HT-29 (cell line): ENCODE measurements at places on chromosomes 3 and 15. TPM values are rescaled to one million over a fixed set of nuclear protein-coding genes. Genes with fewer than 3 reads are reported as not detected.

SERPINI2 gene
- total RNA-seq, result not detected in 2 replicates

TMA7 gene
- 173 and 180 TPM in 2 replicates for total RNA-seq

DNA sequence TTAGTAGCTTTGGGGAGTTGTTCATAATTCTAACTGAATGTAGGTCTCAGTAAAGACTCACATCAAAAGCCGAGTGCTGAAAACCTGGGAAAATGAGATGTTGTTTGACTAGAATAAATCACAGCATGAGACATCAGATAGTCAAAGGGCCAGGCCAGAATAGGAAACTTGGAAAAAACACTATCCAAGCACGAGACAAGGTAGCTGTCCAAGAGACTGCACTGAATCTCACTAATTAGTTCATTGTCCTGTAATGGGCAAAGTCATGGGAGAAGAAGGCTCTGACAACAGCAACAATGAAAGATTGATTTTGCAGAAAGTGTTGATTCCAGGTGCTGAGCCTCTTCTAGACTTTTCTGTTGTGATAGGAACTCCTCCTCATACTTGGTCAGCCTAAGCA is 314.2 kb downstream of the ROBO1 start:
- DNase-seq, result no peak

MOBP gene
- total RNA-seq, result not detected in 2 replicates

DNA sequence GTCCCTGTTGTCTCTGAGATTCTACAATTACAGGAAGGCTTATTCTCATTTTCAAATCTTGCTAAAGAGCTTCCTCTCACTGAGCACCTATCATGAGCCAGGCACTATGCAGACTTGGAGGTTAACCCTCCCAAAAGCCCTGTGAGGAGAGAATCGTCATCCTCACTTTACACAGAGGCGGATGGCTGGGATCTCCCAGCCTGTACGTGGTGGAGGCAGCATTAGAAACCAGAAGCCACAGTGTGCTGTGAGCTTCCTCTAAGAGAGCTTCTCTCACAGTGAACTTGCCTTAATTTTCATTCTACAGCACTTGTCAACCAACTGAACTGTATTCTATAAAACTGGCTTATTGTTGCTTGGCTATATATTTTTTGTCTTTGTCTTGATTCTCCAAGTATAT is 6.1 kb upstream of the DGKG start:
- no peak for DNase-seq

GRCh38 chr3:12024959-12025570 is 20.9 kb downstream of the SYN2 start:
- DNase-seq, result no peak

GP9 gene
- not detected in 2 replicates for total RNA-seq

CACNA2D3 gene
- total RNA-seq, result not detected in 2 replicates

DNA sequence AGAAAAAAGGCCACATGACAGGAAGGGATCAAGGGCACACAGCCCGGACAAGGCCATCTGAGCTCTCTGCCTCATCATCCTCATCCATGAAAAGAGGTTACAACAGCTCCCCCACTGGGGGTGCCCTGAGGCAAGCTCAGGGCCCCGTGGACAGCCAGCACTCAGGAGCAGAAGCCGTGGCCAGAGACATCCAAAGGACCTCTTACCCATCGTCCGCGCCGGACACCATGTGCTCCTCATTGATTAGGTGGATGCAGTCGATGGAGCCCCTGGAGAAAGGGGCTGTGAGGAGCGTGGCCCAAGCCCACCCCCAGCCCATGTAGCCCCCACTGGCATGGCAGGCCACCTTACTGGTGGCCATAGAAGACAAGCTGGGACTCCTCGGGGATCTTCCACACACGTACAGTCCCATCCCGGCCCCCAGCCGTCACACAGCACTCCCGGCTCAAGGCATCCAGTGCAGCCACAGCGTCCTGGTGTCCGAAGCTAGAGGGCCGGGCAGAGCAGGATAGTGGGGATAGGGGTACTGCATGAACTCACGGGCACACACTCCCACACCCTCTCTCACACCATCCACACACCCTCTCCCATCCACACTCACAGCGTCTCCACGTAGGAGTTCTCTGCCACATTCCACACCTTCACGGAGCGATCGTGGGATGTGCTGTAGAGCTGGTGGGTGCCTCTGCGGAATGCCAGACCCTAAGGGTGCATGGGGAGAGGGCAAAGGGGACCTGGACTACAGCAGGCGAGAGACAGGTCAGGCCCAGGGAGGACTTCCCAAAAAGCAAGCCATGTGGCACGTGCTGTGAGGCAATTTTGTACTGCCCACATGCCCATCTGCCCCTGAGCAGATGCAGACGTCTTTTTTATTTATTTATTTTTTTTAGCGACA is 6.5 kb downstream of the RRP9 start:
- no peak for DNase-seq

- no peak for DNase-seq
These were observed 31.9 kb downstream of the SEC61A1 start for GRCh38 chr3:128083980-128084674.

DNA sequence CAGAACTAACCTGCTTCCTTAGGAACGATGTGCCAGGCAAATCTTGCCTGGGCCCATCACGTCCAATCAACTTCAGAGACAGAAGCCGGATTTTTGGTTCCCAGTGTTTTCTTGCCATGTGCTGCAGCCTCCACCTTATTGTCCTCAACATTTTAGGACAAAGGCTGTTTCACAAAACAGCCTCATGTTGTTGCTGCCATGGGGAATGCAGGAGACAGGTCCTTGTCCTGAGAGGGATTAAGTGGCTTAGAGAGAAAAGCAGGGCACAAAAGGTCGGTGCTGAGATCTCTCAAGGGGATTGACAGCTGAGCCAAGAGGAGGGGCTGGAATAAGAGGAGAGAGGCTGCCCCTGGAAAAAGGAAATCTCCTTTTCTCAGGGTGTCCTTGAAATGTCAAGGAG is 11.3 kb upstream of the NMNAT3 start:
- DNase-seq, result no peak

DNA sequence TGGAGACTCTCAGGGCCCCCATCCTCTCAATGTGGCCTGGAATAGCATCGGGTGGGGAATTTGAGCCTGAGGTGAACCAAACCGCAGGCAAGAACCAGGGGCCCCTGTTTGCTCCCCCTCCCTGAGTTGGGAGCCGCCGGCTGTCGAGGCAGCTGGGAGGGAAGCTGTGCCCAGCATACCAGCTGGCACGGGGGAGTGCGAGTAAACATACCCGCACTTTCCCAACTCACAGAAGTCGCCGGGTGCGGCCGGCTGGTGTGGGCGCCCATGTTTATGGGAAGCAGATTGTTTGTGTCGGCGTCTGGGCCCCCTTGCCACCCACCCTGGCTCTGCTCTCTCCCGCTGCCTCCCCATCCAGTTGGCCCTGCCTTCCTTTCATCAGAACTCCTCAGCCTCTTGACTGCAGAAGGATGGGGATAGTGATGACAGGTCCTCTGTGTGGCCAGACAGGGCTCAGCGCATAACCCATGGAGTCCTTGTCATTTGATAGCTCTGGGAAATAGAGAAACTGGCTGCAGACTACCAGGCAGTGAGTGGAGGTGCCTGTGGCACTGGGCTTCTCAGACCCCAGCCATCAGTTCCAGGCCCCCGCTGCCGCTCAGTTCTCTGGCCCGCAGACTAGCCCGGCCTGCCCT is 60.4 kb downstream of the CACNA2D2 start:
- no peak for DNase-seq

DNA sequence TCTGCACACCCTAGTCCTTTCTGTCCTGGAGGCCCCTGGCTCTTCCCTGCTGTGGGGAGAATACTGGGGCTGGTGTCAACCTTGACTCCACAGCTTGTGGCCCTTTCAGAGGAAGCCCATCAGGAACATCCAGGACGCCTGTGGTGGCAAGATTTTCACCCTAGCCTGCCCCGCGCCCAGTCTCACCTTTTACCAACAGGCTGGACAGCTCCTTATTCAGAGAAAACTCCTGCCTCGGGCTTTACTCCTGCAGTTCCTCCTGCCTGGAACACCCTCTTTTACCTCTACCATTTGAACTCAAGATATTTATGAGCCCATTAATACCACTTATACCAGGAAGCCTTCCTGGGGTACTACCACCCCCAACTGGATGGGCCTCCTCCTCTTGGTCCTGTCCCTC is 2.7 kb upstream of the CACNA2D2 start:
- no peak for DNase-seq

MESP2 gene
- total RNA-seq, result 0.15 TPM in 1 of 2 replicates, not detected in the other

- no peak for DNase-seq
These were observed 74.5 kb downstream of the FOXP1 start for GRCh38 chr3:71509066-71509465.

NDUFB5 gene
- total RNA-seq, result 38.7 and 42.0 TPM in 2 replicates

GRCh38 chr3:29279286-29279685 is 1.6 kb upstream of the RBMS3 start:
- DNase-seq, result no peak

DNA sequence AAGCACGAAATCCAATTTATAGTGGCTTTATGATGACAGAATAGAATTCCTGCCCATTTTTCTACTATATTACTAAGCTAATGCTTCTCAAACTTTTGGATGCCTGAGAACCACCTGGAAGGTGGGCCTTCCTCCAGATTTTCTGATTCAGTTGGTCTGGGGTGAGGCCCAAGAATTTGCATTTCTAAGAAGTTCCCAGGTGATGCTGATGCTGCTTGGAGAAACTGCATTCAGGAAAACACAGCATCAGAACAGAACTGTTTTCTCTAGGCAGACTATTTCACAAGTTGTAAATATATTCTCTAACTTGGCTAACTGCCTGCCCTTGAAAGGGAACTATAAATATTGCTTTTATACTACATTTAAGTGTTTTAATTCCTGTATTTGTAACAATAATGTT is 644.9 kb upstream of the DPPA4 start:
- no peak for DNase-seq

DNA sequence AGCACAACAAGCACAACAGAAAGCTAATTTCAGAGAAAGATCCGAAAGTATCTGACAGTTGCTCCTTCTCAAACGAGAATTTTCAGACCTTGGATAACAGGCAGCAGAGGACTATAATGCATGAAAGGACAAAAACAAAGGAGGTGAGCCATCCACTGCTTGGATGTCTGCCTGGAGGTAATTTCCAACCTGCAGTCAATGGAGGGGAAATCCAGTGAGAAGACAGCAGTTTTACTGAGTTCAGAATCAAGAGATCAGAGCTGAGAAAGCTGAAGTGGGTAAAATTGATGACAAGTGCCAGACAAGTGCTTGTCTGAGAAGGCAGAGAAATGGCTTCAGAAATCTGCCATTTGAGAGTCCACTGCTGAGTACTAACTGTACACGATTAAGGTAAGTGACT is 22.1 kb downstream of the UBE3A start:
- DNase-seq, result no peak

GRCh38 chr15:98870788-98871187 is 136.8 kb downstream of the PGPEP1L start:
- DNase-seq, result no peak

DNA sequence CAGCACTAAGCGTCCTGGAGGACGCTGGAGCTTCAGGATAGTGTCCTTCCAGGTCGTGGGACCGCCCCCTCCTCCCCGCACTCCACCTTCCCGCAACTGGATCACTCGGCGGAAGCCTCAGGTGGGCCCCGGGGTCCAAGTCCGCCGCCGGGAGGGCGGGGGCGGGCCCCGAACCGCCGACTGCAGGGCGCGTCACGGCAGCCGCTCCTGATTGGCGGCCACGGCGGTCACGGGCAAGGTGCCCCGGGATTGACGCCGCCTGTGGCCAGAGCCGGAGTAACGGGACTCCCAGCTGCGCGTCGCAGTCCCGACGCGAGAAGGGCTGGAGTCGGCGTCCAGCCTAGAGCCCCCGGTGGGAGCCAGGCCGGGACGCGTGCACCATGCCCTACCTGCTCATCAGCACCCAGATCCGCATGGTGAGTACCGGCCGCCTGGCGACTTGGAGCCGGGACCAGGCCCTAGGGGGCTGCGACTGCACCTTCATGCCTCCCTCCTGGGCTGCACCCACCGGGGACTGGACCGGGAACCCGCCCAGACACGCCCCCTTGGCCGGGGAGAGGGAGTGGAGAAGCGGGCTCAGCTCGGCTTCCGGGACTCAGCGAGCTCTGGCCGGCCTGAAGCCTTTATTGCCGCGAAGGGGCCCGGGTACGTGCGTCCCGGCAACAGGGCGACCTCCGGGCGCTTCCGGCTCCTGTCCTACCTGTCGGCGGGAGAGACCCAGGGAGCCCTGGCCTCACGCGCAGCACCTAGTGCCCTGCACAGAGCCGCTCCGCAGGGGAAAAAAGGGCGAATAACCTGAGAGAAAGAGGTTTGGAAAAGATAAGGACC is at the start of gene GCHFR:
GCHFR (plus strand) TSS at position 268 of the 828 bp plus-strand sequence; CDS start at position 381, 113 bp downstream.
- DNase-seq, result peak; percentile 93

DNA sequence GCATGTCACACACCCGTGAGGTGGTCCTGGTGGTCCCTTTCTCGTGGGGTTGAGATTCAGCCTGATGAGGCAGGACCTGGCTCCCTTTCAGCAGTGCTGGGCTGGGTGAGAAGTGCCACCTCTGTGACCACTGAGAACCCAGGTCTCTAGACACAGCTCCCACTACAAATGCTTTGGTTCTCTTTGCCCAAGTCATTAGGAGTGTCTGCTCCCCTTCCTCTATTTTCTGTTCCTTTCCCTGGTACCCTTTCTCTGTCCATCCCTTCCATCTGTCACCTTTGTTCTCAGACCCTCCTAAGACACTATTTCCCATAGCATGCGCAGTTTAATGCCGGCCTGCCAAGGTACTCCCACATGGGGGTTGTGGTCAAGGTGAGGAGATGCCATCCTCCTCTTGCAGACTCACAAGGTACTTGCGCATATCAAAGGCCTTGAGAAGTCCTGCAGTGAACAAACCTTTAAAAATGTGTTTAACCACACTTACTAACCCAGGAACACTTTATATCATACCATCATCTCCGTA is 297.7 kb downstream of the LRTM1 start:
- DNase-seq, result no peak

GOLGA8J gene
- not detected in 2 replicates for total RNA-seq

GPR149 gene
- total RNA-seq, result not detected in 2 replicates

ARRDC4 gene
- total RNA-seq, result 3.8 and 5.1 TPM in 2 replicates

DNA sequence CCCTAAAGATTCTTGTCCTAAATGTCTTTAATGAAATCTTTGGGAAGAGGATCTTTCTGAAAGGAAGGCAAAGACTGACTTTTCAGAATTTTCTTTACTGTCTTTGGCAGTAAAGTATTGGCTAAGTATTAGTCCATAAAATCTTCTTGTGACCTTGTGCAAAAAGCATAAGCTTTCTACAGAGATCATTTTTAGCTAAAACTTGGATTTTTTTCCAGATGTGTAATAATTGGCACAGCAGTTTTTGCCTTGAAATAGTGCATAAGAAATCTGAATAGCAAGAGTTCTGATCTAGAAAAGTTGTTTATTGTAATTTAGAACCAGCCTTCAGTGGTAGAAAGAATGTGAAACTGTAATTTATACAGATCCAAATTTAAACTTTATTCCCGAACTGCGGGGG is 122.8 kb upstream of the CGNL1 start:
- no peak for DNase-seq

- no peak for DNase-seq
These were observed 5.2 kb upstream of the SEMA3B start for GRCh38 chr3:50263478-50264382.

GRCh38 chr3:122961146-122961545 is 66.4 kb downstream of the SEMA5B start:
- no peak for DNase-seq

DNA sequence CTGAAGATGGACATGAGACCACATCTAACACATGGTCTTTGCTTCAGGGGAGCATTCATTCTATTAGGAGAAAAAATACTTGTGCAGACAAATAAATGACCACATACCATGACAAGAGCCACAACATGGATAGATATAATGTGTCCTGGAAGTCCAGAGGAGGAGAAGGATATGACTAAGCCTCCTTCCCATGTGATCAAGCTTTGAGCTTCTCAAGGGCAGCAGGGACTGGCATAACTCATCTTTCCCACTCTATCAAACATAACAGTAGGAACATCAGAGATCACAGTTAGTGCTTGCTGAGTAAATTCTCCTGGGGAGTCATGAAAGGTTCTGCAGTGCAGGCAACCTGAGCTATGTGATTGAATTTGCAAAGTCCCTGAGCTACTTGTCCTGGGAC is 86.0 kb upstream of the LPP start:
- DNase-seq, result no peak
